ENCODE measurements at places on chromosomes 7 and 10. TPM values are rescaled to one million over a fixed set of nuclear protein-coding genes. Genes with fewer than 3 reads are reported as not detected.

GRCh38 chr7:103418241-103418640 is 27.8 kb downstream of the SLC26A5 start:
- H3K27ac ChIP-seq, result no peak overlapping the region
- no peaks in the 10 kb centered on the region for H3K27me3 ChIP-seq

GRCh38 chr7:5613607-5614006 is 167.9 kb downstream of the RNF216 start:
- peaks cover 5% of the 10 kb centered on the region for H3K4me1 ChIP-seq
- H3K27ac ChIP-seq, result no peak overlapping the region
- no peak overlapping the region for H3K4me3 ChIP-seq
- no peak for DNase-seq
- no peaks in the 10 kb centered on the region for H3K27me3 ChIP-seq

Gene EBF3
- total RNA-seq, result 6.0 TPM

- no peak for DNase-seq
- H3K4me1 ChIP-seq, result no peaks in the 10 kb centered on the region
- no peaks in the 10 kb centered on the region for H3K36me3 ChIP-seq
- H3K27ac ChIP-seq, result no peak overlapping the region
These were observed 43.2 kb downstream of the RALA start for GRCh38 chr7:39666562-39666961.

DNA sequence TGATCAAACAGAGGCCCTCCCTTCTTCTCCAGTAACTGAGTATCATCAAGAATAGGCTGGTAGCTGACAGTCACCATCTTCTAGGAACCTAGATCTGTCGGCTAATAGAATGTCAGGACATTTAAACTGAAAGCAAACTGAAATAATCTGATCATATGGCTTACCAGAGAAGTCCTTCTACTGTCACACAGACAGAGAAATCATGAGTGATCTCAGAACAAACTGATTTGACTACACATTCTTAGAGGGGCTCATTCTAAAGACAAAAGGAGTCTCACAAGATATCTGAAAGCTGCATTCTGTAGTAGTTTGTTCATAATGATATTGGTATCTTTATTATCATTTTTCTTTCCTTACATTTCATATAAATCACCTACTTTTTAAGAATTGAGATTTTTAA is 130.9 kb upstream of the ADCY1 start:
- H3K36me3 ChIP-seq, result no peaks in the 10 kb centered on the region
- DNase-seq, result no peak
- H3K27me3 ChIP-seq, result no peaks in the 10 kb centered on the region
- no peak overlapping the region for H3K4me3 ChIP-seq
- H3K4me1 ChIP-seq, result no peaks in the 10 kb centered on the region
